T follicular helper cell (primary cell): ENCODE measurements at places on chromosomes 12 and 14.

DNA sequence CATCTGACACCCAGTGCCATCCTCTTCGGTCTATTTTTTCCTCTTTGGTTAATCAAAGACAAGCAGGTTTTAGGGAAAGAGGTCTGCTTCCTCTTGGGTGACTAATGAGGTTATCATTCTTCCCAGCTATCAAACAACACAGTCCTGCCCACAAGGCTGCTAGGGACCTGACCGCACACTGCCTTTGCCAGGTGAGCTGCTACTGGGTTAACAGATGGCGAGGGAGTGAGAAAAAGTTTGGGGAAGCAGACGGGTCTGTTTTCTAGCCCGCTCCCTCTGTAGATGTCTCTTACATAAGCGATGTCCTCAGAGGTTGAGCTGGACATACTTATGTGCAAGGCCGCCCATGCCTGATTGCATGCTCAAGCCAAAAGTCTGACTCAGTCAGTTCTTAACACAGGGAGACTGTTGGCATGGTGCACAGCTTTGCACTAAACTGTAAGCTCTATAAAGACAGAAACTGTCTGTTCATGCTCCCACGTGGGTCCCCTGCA is 94.1 kb downstream of the SLC15A4 start:
- no peak for DNase-seq

- DNase-seq = no peak
These were observed 364.9 kb downstream of the NRXN3 start for GRCh38 chr14:78535041-78535440.

- no peak for DNase-seq
These were observed 493.5 kb upstream of the RGS6 start for GRCh38 chr14:71438684-71439083.

GRCh38 chr12:6554168-6555017 is 1.4 kb downstream of the IFFO1 start:
- peak; percentile 57 for DNase-seq

DNA sequence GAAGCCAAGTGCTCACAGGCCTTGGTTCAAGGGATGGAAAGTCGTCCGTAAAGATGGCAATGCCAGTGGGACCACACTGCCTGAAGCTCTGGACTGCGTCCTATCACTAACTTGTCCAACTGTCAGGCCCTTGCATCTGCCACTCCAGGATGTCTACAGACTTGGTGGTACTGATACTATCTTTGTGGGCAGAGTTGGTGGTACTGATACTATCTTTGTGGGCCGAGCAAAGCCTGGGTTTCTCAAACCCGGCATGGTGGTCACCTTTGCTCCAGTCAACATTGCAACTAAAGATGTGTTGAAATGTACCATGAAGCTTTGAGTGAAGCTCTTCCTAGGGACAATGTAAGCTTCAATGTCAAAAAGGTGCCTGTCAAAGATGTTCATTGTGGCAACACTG is 128.4 kb upstream of the SEL1L start:
- no peak for DNase-seq

DNA sequence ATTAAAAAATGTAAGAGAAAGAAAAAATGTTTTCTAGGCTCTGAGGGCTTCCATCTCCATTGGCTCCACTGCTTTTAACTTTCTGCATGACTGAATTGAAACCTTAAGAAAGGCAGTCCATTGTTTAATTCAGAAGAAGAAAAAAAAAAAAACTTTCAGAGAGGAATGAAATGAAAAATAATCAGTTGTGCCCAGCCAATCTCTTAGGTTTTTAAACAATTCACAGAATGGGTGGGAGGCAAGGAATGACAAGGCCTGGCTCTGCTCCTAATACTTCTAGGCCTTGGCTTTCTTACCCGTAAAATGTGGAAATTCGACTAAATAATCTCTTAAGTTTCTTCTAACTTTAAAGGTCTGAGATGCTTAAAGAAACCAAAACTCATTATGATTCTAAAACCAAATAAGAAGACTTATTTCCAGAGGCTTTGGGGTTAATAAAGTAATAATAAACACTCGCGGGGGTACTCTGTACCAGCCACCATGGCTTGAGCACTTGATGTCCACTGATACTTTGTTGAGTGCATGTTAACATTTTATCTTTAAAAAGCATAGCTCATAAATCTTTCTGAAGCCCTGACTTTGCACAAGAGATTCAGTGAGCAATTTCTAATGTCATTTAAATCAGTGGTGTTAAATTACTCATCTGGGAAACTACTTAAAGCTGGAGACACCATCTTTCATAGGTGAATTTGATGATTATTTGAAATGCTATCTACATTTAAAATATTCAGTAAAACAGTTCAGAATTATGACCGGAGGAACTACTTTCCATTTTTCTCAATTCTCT is 49.6 kb downstream of the STON2 start:
- no peak for DNase-seq

DNA sequence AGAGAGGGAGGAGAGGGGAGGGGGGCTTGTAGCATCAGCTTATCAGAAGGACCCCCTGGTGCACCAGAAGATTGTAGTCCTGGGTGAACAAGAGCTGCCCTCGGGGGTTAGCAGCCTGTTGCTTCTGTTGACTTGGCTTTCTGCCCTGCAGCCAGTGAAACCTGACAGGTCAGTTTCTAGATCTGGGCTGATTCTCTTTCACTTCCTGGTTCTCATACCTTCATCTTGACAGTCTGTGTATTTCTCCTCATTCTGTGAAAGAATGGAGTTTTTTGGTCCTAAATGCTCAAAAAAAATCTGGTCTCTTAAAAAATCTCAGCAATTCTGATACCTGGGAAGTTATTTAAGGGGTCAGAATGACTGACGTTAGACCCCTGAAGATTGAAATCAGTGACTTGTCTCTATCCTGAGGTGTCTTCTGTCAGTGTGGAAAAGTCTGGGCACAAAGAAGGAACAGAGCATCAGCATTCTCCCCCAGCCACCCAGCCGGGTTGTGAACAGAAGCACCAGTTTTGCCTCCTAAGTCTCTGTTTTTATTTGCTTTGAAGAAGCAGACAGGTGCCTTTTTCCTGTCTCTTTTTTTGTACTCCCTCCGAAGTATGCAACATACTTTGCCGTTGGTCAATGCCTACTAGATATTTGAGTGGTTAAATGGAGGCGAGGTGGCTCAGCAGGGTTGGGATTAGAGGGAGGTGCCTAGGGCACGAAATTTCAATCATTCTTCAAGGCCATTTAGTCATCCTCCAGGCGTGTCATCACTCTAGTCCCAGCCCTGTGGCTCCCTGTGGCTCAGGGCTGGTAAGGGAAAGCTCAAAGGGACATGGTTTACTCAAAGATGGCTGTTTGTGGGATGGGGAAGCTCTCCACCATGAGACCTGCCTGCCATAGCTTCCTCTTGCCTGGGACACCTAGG is 24.0 kb downstream of the TTC9 start:
- no peak for DNase-seq

- no peak for DNase-seq
These were observed 555.3 kb downstream of the MED13L start for GRCh38 chr12:115722181-115722580.

DNA sequence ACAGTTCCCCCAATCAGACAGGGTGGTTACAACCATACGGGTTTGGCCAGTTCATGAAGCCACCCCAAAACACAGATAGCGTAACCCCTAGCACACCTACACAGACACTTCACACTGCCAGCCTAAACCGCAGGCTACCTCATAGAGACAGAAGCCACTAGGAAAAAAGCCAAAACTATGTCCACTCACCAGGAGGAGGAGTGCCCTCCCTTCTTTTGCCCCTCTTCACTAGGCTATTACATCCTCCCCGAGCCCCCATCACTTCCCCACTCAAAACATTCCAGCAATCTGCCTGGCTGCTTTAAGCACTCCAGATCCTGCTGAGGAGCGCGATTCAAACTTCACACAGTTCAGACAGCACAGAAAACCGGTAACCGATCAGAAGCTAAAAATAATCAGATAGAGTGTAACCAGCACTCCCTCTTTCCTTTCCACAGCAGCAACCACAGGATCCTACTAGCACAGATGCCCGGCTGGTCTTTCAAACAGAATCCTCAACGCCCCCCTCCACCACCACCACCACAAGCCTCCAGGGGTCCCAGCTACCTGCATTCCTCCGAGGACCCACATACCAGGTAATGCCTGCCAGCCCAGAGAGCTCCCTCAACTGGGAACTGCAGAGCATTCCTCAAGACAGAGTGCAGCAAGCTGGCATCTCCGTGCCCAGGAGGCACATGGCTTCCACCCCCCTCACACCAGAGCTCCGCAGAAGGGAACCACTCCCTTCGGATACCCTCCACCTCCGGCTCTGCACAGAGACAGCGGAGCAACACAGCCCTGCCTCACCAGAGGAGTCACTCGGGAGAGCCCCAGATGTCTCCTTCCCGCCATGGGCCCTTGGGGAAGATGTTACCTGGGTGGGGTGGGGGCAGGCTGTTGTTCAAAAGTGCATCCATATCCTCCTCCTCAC is 1.5 kb downstream of the CHD4 start:
- peak; percentile 40 for DNase-seq
